NCI-H1417 (cell line): ENCODE measurements at places on chromosomes 2 and 18.

GRCh38 chr2:28487258-28487657 is 8.6 kb upstream of the PLB1 start:
- no peak for DNase-seq

- DNase-seq: no peak
Measured at GRCh38 chr2:63056107-63057050, 5.7 kb downstream of the OTX1 start.

GRCh38 chr2:231613331-231613662 is 20.6 kb downstream of the TEX44 start:
- DNase-seq: peak; percentile 65

DNA sequence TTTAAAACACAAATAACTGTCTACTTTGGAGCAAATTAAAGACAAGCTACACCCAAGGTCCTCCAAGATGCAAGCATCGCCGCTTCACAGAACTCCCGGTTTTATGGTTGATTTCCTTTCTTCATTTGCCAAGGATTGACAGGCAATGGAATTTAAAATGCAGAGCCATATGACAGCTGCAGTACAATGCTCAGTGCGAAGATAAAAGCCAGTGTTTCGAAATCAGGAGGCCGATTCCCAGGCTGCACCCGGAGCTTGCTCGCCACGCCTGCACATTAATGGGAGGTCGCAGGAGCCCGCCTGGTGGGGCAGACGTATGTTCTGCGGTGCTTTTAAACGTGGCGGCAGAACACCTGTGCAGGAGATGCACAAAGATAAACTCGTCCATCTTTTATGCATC is 727.6 kb upstream of the SOX11 start:
- DNase-seq: peak; percentile 88

DNA sequence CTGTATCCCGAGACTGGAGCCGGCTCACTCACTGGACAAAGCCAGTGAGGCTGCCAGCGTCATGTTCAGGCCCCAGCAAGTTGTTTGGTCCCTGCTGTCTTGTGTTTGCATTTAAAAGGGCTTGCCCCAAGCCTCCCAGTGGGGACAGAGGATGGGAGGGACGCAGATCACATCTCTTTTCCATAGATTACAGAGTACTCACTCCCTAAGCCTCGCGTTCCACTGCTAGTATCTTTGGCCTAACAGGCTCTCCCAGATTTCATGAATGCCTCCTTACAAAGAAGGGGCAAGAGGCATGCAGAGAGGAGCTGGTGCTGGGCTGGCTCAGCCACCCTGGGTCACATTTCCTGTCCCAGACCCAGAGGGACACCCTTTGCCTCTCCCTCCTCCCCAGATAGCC is 59.1 kb downstream of the CMPK2 start:
- DNase-seq: no peak

- no peak for DNase-seq
Measured at GRCh38 chr2:188349019-188349418, 57.3 kb downstream of the GULP1 start.

DNA sequence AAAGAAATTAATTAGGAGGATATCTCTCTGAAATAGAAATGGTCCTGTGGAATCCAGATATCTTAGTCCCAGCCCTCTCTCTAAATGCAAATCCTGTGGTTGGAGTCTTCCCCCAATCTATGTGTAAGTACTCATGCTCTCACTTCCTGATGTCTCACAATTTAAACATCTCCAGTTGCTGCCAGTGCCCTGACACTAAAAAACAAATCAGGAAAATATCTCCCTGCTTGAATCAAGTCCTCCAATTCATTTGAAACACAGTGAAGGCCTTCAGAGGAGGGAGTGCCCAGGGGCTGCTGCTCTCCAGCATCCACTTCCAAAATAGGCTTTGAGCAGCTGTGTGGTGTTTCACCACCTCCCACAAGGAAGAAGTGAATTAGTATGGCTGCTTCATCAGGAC is 413.8 kb downstream of the RAD51AP2 start:
- DNase-seq: no peak

DNA sequence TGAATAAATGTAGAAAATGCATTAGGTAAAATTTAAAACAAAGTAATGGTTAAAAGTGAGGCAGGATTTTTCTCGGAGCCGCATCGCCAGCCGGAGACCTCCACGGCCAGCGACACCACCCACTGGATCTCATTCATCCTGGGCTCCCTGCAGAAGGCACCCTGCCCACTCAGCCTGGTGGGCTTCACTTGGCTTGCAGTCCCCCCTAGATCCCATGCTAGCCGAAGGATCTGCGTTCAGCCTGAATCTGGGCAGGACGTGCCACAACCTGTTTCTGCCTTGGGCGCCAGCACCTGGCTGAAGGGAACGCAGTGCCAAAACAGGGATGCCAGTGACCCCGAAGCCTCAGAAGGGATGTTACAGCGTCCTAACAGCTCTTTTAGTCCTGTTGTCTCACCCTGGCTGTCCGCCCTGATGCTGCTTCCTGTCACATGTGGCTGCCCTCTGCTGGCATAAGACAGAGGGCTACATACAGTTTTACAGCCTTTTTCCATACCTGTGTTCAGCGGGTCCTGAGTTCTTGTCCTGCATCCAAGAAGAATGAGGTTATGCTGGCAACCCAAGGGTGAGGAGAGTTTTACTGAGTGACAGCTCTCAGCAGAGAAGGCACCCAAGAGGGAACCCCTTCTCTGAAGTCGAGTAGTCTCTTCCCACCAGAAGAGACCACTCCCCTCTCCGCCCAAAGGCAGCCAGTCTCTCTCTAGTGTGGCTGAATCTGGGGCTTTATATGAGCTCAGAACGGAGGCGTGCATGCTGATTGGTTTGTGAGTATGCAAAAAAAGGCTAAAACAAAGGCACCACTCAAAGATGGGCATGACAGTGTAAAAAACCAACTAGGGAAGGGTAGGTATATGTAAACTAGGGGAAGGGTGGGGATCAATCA is 173.1 kb upstream of the GYPC start:
- peak; percentile 4 for DNase-seq

- DNase-seq: peak; percentile 40
Measured at GRCh38 chr18:59265246-59265973, 7.8 kb downstream of the RAX start.

DNA sequence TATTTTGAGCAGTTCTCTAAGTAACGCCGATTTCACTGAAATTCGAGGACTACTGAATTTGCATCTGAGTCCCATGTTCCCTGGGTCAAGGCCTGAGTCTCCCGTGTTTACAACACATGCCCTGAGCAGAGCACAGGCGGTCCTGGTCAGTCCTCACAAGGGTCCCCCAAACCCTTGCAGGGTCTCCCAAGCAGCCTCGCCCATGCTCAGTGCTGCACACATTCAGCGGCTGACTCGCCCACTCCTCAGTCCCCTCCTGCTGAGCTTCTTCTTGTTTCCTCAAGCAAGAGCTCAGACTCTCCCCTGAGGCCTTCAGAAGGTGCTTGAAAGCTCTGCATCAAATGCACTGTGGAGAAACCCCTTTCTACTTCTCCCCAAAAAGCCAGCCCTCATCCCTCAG is 114.6 kb downstream of the INHBB start:
- no peak for DNase-seq
